ENCODE measurements at places on chromosomes 2 and 18. TPM values are rescaled to one million over a fixed set of nuclear protein-coding genes. Genes with fewer than 3 reads are reported as not detected.

Gene RBM44
- 0.30 TPM for polyA plus RNA-seq

Gene CYP27A1
- polyA plus RNA-seq = 0.18 TPM

Gene GPR155
- polyA plus RNA-seq = 3.5 TPM

Gene THSD7B
- polyA plus RNA-seq = not detected

Data from SK-N-SH (cell line).